ENCODE measurements at places on chromosomes 4 and X.
A peak's percentile ranks its signal among the peaks of the same experiment; 100 is the strongest.

- peak; percentile 48 for DNase-seq
Observed at GRCh38 chrX:153554519-153555167, 37.2 kb downstream of the ATP2B3 start.

DNA sequence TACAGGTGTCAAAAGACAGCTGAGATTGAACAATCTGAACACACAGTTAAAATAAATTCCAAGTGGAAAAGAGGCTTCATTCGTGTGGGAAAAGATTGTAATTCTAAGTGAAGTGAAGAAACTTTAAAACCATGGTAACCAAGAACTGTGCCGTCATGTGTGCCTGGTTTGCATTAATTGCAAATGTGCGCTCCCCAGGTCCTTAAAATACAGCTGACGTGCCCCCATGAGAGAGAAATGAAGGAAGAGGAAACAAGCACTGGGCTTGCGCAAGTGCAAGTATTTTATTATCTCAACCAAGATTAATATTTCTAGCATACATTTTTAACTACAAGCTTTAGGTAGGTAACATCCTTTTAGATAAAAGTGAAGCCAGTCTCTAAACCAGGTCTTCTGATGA lies 92.5 kb downstream of the PARM1 start:
- DNase-seq: no peak

- no peak for DNase-seq
Observed at GRCh38 chr4:11614426-11614825, 185.7 kb upstream of the HS3ST1 start.

DNA sequence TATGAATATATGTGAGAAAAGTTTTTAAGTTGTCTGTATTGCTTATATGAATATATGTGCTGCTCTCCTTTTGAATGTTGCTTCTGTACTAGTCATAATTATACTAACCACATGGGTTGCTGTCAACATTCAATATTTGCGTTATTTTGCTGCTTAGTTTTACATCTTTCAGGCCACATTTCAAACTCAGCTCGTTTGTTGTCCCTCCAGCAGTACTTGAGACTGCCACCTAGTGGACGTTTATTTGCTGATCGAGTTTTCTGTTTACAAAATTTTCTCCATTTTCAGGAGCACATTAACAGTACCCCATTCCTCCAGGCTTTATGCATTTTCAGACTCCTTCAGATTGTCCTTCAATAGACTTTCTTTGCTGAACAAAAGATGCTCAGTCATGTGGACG lies 75.8 kb downstream of the NUDT11 start:
- peak; percentile 29 for DNase-seq

GRCh38 chr4:184907216-184907615 lies 81.4 kb upstream of the ACSL1 start:
- DNase-seq: no peak

GRCh38 chr4:8867624-8868320 lies 3.9 kb downstream of the HMX1 start:
- no peak for DNase-seq

- no peak for DNase-seq
Observed at GRCh38 chr4:140046016-140046415, 108.0 kb downstream of the MAML3 start.

- peak; percentile 41 for DNase-seq
Observed at GRCh38 chrX:70452143-70452733, 7.6 kb downstream of the DLG3 start.

DNA sequence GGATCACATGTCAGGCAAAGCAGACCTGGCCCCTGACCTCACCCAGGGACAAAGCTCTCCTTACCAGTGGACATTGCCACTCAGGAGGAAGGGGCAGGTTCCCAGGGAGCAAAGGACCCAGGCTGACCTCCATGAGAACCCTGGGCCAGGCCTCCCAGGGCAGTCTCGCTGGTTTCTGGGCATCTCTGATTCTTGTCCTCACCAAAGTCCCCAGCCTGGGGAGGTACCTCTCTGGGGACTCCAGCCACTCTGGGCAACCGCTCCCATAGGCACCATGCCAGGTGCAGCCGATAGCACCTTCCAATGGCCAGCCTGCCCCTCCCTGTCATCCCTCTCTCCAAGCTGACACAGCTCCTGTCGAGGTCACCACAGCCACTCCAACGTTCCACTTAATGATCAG lies 7.9 kb downstream of the EVC2 start:
- DNase-seq: no peak

DNA sequence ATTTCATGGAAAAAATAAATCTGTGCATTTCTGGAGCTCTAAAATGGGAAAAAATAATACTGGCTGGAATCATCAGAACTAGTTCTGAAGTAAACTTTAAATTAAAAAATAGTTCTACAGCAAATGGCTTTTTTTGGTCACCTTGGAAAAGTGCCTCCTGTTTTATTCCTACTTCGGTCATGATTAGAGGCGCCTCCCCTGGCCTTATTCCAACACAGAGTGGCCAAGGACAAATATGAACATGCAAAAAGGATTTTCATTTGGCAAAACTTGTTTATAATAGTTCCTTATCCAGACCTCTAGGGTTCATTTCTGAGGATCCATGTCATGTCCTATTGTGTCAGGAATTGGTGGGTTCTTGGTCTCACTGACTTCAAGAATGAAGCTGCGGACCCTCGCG lies 11.1 kb upstream of the KLF8 start:
- no peak for DNase-seq
